ENCODE measurements at places on chromosomes 16 and 17. TPM values are rescaled to one million over a fixed set of nuclear protein-coding genes. Genes with fewer than 3 reads are reported as not detected.

DNA sequence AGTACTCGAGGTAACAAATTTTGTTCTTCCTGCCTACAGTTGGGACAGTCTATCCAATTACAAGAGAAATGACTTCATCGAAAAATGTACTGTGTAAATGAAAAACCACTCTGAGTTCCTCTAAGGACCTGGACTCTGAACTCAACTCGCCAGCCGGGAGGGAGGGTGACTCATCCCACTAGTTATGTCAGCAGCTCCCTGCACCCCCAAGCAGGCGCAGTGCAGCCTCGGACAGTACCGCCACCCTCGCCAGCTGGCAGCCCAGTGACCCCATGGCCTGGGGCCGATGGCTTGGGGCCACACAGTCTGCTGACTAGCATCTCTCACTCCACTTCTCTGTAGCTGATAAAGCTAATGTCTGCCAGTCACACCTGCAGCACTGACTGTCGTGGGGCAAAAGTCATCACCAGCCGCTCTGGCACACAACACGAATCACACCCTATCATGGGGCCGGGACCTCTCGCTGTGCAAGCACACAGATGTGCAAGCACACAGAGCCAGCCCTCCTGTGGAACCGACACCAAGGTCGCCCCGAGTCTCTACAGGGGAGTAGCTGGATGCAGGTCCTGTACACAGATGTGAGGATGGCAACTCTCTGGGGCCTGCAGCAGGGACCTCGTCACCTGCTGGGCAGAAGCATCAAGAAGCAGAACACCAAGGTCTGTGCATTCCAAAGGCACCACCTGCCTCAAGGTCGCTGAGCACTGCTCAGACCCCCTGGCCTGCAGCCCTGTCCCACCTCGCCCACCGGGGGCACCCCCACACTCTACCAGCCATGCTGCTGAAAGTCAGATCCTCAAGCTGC lies 5.7 kb downstream of the CSNK1D start:
- no peak for DNase-seq

MMP28 gene
- total RNA-seq: not detected

RNU2-1 gene
- 7,320 TPM for total RNA-seq

CCL4 gene
- not detected for total RNA-seq

Data from endodermal cell (in vitro differentiated cells).